ENCODE measurements at places on chromosomes 7 and 10. TPM values are rescaled to one million over a fixed set of nuclear protein-coding genes. Genes with fewer than 3 reads are reported as not detected.

SLIT1 gene
- 0.30 TPM for total RNA-seq

SLC39A12 gene
- total RNA-seq = not detected

LBX1 gene
- not detected for total RNA-seq

PLXNA4 gene
- 1.4 TPM for total RNA-seq

TRPV5 gene
- total RNA-seq = not detected

- no peaks in the 10 kb centered on the region for H3K27me3 ChIP-seq
- no peak overlapping the region for H3K27ac ChIP-seq
- peaks cover 4% of the 10 kb centered on the region for H3K4me1 ChIP-seq
- no peak for DNase-seq
These were observed 64.0 kb downstream of the ERCC6 start for GRCh38 chr10:49474901-49475300.

GRCh38 chr7:97871659-97872024, 566 bp downstream of the ASNS start:
- peaks cover 22% of the 10 kb centered on the region for H3K4me1 ChIP-seq
- no peak for DNase-seq
- peaks cover 20% of the 10 kb centered on the region for H3K36me3 ChIP-seq
- H3K27me3 ChIP-seq = no peaks in the 10 kb centered on the region
- peak overlapping the region; percentile 82 for H3K4me3 ChIP-seq

DNA sequence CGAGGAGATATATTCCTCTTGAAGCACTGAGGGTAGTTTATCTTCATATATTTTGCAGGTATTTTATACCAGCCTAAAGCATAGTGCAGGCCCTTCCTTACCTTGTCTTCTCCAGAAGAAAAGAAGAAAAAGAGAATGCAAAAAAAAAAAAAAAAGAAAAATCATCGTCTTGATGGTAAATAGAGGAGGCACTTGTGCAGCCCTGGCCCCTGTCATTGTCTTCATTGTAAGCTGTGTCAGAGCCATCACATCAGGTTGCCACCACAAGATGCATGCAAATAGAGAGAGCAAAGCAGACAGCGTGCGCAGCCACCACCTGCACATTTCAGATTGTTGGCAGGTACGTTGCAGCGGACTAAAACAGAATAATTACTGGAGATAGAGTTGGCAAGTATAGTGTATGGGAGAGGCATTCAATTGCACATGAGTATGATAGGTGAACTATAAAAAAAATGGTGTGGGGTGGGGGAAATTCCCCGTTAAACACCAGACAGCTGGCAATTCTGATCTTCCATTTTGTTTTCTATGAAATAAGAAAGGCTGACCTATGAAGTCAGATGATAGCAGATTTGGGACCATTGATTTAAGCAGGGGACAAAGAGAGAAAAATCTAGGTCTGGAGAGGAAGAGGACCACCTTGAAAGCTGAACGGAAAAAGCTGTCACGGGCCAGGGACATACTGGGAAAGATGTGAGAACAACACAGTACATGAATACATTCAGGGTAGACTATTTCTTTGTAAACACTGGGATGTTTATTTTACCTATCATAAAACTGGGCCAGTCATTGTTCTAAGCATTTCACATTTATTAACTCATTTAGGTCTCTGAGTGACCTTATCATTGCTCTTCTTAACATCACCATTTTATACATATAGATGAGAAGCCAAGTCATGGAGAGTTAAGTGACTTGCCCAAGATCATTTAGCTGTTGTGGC, 306.3 kb upstream of the SP8 start:
- no peak overlapping the region for H3K27ac ChIP-seq
- no peak for DNase-seq
- H3K4me3 ChIP-seq = no peak overlapping the region
- H3K4me1 ChIP-seq = no peaks in the 10 kb centered on the region
- no peaks in the 10 kb centered on the region for H3K27me3 ChIP-seq

DNA sequence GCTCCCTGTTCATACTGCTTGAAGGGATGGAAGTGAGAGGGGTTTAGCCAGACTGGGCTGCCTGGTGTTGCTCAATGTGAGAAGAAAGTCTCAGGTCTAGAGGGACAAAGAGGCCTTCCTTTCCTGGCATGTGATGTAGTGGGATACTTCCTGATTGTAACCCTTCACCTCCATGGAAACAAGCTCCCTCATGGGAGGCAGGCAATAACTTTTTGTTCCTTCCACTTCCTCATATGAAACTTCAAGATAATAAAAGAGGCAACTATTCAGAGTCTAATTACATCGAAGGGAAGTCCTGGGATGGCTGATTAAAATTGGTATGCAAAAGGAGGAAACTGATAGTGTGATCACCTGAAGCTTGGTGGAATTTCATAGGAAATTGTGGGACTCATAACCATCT, 84.1 kb upstream of the ETV1 start:
- H3K27ac ChIP-seq = no peak overlapping the region
- H3K36me3 ChIP-seq = no peaks in the 10 kb centered on the region
- no peaks in the 10 kb centered on the region for H3K27me3 ChIP-seq
- no peak overlapping the region for H3K4me3 ChIP-seq
- H3K4me1 ChIP-seq = no peaks in the 10 kb centered on the region
- no peak for DNase-seq

DNA sequence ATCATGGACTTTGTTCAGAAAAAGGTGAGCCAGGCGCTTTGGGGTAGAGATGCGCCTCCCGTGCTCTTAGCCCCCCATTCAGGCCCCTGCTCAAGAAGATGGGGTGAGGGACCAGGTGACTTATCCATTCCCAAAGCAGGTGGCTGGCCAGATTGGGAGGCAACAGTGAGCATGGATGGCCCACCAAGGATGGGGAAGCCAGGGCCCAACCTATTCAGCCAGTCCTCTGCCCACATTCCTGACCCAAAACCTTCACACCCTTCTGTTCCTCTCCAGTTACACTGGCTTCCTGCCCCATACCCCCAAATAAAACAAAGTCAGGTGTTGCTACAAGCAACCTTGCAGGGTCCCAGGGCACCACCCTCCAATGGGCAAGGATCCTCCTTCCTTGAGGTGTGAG, 44.4 kb downstream of the TSPAN15 start:
- DNase-seq = no peak
- H3K27me3 ChIP-seq = no peaks in the 10 kb centered on the region
- H3K36me3 ChIP-seq = no peaks in the 10 kb centered on the region
- no peak overlapping the region for H3K27ac ChIP-seq

GRCh38 chr7:40468891-40469864, 334.4 kb downstream of the SUGCT start:
- no peak for DNase-seq
- no peaks in the 10 kb centered on the region for H3K36me3 ChIP-seq
- no peak overlapping the region for H3K4me3 ChIP-seq
- no peak overlapping the region for H3K27ac ChIP-seq

DNA sequence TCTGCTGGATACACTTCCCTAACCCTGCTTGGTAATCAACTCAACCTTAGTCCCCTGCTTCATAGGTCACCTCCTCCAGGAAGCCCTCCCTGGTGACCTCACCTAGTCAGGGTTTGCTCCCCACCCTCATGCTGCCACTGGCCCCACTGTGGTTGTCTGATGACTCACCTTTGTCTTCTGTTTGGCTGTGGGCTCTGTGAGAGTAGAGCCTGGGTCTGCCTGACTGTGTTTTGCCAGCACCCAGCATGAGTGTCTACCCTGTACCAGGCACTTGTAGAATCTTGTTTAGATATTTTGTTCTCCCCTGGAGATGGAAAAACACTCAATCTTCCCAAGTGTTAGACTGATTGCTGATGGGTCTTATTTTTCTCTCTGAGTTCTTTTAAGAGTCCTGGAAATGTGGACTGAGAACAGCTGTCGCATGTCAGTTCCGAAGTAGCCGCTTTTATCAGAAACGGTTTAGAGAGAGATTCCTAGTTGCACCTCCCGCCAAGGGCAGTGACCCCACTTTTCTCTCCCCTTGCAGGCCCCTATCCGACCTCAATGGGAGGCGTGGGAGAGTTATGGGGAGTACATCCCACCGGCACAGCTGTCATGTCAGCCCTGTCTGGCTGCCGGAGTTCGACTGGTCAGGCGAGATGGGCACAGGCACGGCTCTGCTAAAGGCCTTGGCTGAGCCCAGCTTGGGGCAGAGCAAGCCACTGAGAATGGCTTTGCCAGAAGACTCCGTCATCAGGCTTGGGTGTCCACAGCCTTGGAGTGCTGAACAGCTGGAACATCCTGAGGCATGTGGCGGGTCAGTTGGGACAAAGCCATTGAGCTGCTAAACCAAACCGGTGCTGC, 134.3 kb downstream of the GRK5 start:
- peaks cover 7% of the 10 kb centered on the region for H3K36me3 ChIP-seq
- DNase-seq = peak; percentile 64

GRCh38 chr7:130733931-130734814, at the start of gene KLF14:
Gene KLF14 (minus strand): TSS chr7:130734207. CDS start chr7:130734033, 174 bp downstream.
- no peak within 1 kb of the TSS for H3K27ac ChIP-seq
- peaks cover 12% of the 10 kb centered on the region for H3K4me1 ChIP-seq
- H3K27me3 ChIP-seq = peaks cover 64% of the 10 kb centered on the region
- DNase-seq = peak; percentile 22

DNA sequence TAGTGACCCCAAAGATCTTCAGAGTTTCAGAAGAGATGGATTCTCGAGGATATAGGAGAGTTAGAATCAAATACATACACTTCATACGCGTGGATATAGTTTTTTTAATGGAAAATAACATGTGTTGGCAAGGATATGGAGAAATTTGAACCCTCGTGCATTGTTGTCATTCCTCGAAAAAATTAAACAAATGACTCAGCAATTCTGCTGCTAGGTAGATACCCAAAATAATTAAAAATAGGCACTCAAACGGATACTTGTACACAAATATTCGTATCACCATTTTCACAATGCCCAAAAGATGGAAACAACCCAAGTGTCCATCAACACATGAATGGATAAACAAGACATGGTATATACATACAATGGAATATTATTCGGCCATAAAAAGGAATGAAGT, 5.6 kb upstream of the NT5C2 start:
- H3K27ac ChIP-seq = no peak overlapping the region
- H3K27me3 ChIP-seq = no peaks in the 10 kb centered on the region
- H3K4me3 ChIP-seq = no peak overlapping the region
- peaks cover 20% of the 10 kb centered on the region for H3K4me1 ChIP-seq
- no peak for DNase-seq

DNA sequence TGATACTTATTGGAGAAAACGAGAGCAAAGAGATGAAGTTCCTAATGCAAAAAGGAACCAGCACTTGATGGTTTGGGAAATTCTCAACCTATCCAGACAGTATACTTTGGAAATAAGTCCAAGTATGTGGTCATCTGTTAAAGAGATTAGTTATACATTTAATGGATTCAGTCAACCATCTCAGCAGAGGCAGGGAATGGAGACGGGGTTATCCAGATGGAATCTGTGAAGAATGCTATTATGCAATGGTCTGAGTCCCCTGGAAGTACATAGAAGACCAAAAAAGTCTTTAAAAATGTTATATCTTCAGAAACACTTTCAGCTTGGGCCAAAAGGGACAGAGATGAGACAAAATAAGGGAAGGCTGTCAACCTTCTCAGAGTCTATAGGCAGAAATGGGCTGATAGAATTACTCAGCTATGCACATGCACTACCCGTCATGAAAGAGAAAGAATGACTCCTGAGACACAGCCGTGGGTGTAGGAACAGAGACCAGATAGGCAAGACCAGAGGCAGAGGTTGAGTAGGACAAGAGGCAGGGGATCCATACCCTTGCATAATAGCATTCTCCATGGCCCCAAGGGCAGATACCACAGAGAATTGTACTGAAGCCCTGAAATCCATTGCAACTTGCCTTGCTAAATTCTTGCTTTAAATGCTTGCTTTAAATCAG, 738.8 kb upstream of the POT1 start:
- H3K4me1 ChIP-seq = no peaks in the 10 kb centered on the region
- no peak overlapping the region for H3K27ac ChIP-seq
- H3K36me3 ChIP-seq = no peaks in the 10 kb centered on the region
- DNase-seq = no peak

DNA sequence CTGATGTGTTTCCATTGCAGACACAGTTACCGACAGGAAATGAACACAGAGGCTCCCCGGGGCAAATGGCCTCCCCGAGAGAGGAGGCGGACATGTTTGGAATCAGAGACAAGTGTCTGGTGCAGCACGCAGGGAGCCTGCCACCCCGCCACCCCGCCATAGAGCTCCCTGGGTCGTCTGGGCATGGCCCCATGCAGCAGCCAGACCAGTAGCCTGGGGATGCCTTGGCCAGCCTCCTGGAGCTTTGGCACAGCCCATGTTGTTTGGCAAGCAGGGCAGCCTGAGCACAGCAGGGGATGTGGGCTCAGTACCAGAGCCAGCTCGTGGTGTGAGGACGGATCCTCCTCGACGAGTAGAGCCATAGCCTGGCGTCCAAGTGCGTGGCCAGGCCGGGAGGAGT, 80.8 kb downstream of the NKX6-2 start:
- no peak for DNase-seq
- H3K4me3 ChIP-seq = no peak overlapping the region
- no peaks in the 10 kb centered on the region for H3K4me1 ChIP-seq
- H3K27ac ChIP-seq = no peak overlapping the region

DNA sequence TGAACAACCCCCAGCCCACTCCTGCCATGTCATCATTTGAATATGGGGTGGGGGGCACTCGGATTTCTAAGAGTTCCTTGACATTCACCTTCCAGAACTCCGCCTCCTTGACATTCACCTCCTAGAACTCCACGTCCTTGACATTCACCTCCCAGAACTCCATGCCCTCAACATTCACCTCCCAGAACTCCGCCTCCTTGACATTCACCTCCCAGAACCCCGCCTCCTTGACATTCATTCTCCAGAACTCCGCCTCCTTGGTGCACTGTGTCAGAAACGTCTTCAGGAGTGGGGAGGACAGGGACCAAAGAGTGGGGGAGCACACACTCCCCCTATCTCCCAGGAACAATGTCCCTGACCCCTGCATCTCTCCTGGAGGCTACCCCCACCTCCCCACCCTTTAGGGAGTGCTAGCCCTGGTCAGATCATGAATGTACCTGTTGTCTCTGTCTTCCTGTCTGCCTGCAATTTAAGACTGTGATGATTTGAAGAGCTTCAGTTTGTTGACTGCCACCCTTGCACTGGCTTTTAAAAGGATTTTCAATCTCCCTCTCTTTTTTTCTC, 110.1 kb downstream of the NPTX2 start:
- no peak for DNase-seq
- H3K27ac ChIP-seq = no peak overlapping the region
- no peaks in the 10 kb centered on the region for H3K36me3 ChIP-seq
- no peak overlapping the region for H3K4me3 ChIP-seq
- no peaks in the 10 kb centered on the region for H3K4me1 ChIP-seq

- peaks cover 4% of the 10 kb centered on the region for H3K4me1 ChIP-seq
- peak; percentile 26 for DNase-seq
- no peak overlapping the region for H3K4me3 ChIP-seq
- no peaks in the 10 kb centered on the region for H3K27me3 ChIP-seq
- no peak overlapping the region for H3K27ac ChIP-seq
These were observed 113.4 kb downstream of the BTRC start for GRCh38 chr10:101467286-101467770.
